ENCODE measurements at places on chromosomes 2 and 18. TPM values are rescaled to one million over a fixed set of nuclear protein-coding genes. Genes with fewer than 3 reads are reported as not detected.

The MGAT4A gene
- polyA plus RNA-seq = 155 TPM

The SPC25 gene
- polyA plus RNA-seq = 1.7 TPM

The ATP6V1C2 gene
- 0.26 TPM for polyA plus RNA-seq

The NXPH2 gene
- polyA plus RNA-seq = not detected

The GMCL1 gene
- polyA plus RNA-seq = 52.9 TPM

The SPR gene
- polyA plus RNA-seq = 1.4 TPM

GRCh38 chr2:69173706-69174105, 160.7 kb downstream of the ANTXR1 start:
- H3K36me3 ChIP-seq = no peaks in the 10 kb centered on the region
- no peak for DNase-seq
- no peak overlapping the region for H3K27ac ChIP-seq
- H3K4me1 ChIP-seq = peaks cover 3% of the 10 kb centered on the region

- H3K36me3 ChIP-seq = peaks cover 6% of the 10 kb centered on the region
- no peak overlapping the region for H3K4me3 ChIP-seq
- H3K27ac ChIP-seq = no peak overlapping the region
- no peak for DNase-seq
- H3K4me1 ChIP-seq = peaks cover 86% of the 10 kb centered on the region
Observed at GRCh38 chr2:54609647-54610046, 113.8 kb upstream of the EML6 start.

GRCh38 chr2:165401285-165401852, 68.1 kb upstream of the CSRNP3 start:
- no peaks in the 10 kb centered on the region for H3K36me3 ChIP-seq
- H3K4me3 ChIP-seq = no peak overlapping the region
- peak; percentile 50 for DNase-seq
- no peak overlapping the region for H3K27ac ChIP-seq
- H3K27me3 ChIP-seq = peaks cover 2% of the 10 kb centered on the region

DNA sequence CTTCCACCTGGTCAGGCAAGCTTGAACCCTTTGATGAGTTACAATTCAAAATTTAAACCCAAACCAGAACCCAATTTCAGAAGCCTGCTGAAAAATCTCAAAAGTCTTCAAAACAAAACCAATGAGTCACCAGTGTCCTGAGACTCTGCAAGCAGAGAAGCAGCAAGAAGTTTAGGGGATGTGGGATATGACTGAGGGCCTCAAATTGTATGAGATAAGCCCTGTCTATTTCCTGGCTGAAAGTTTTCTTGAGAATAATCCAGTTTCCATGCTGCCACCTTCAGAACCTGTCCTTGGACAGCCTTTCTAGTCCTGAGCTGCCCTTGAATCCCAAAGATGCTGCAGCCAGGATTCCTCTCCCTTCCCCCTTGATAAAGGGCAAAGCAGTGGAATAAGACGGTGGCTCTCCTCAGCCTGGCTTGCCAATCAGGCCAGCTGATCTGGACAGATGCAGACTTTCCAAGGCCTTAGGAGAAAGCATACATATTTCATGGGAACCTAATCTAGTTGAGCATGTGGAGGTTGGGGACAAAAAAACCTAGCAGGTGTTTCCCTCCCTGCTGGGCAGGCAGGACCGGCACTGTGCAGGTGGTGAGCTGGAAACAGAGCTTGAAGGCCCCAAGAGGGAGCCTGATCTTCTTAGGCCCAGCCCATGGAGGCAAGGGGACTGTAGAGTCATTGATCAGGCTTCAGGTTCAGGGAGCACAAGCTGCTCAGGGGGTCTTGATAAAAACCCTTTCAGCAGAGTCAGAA, 278.0 kb upstream of the MGAT5 start:
- H3K36me3 ChIP-seq = no peaks in the 10 kb centered on the region
- H3K4me3 ChIP-seq = no peak overlapping the region
- H3K4me1 ChIP-seq = no peaks in the 10 kb centered on the region
- DNase-seq = no peak

DNA sequence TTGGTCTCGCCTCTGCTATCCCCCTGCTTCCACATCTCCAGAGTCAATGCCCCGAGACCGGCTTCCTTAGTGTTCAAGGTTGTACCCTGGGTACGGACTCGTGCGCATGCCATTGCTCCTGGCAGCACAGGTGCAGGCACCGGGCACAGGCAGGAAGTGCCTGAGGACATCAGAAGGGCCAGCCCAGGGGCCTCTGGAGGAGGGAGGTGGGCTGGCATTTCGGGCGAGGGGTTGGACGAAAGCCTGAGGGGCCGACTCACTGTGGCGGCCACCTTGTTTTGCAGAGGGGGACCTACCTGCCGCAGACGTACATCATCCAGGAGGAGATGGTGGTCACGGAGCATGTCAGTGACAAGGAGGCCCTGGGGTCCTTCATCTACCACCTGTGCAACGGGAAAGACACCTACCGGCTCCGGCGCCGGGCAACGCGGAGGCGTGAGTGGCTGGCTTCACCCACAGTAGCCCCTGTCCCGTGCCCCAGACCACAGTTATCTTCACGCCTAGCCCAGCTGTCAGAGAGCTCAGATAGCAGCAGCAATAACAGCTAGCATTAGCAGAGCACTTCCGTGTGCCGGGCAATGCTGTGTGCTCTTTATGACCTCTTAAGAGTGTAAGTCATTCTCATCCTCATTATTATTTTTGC, 12.5 kb downstream of the ITM2C start:
- no peaks in the 10 kb centered on the region for H3K36me3 ChIP-seq
- peak overlapping the region; percentile 81 for H3K4me3 ChIP-seq
- peak overlapping the region; percentile 96 for H3K27ac ChIP-seq
- no peak for DNase-seq

DNA sequence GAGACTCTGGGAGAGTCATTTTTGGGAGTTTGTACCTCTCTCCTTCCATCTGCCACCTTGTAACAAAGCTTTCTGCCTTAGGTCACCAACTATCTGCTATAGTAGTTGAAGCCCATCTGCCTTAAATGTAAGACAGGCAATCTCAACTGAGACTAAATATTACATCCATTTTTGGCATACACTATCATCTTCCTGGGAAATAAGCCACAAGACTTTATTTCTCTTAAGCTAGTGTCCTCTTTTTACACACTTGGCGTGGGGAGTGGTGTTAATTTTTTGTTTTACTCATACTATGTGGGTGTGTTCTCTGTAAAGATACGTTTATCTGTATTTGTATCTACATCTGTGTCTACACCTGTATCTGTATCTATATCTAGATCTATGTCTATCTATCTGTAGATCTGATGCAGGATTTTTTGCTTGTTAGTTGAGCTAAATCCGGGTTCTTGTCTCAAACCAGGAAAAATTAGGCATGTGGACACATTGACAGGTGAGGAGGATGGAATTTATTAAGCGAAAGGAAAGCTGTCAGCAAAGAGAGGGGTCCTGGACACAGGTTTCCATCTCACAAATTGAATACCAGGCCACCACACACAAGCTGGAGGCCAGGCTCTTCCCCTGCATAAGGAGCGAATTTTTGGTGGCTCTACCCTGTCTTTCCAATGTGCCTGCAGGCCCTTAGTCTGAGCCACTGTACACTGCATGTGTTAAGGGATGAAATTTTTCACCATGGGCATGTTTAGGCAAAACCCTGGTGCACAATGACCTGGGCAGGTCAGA, 64.8 kb upstream of the RND3 start:
- no peak overlapping the region for H3K27ac ChIP-seq
- H3K4me1 ChIP-seq = no peaks in the 10 kb centered on the region
- no peak overlapping the region for H3K4me3 ChIP-seq
- DNase-seq = no peak
- peaks cover 2% of the 10 kb centered on the region for H3K27me3 ChIP-seq

DNA sequence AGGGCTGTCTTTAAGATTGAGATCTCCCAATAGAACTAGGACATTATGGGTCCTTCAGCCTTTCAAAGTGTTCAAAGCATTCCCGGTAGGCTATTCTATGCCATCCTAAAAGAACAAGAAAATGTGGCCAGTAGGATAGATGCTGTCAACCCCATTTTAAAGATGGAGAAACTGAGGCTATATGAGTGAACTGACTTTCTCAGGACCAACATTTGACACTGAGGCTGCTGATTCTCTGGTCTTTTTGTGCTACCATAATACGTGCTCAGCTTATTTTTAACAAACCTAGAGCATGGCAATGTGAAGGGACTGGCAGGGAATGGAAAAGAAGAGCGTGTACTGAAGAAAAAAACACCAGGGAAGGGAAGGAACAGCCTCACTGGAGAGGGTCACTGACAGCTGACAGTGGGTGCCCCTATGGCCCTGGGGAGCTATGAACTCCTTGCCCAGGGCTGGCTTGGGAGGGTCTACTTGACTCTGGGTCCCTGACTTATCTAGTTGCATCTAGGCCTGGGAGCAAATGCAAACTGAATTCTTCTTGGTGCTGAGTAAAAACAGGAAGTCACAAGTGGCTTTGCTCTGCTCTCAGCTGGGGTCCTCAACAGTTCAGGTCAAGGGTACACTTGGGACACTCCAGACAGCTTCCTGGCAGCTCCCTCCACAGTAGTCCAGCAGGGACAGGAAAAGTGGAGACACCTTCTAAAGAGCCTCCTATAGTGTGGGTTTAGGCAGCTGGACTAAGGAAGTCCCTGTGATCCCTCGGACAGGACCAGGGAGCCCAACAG, 2.3 kb downstream of the CYRIA start:
- peaks cover 6% of the 10 kb centered on the region for H3K27me3 ChIP-seq
- DNase-seq = no peak
- H3K4me3 ChIP-seq = peak overlapping the region; percentile 97
- peak overlapping the region; percentile 88 for H3K27ac ChIP-seq
- H3K36me3 ChIP-seq = peaks cover 3% of the 10 kb centered on the region

DNA sequence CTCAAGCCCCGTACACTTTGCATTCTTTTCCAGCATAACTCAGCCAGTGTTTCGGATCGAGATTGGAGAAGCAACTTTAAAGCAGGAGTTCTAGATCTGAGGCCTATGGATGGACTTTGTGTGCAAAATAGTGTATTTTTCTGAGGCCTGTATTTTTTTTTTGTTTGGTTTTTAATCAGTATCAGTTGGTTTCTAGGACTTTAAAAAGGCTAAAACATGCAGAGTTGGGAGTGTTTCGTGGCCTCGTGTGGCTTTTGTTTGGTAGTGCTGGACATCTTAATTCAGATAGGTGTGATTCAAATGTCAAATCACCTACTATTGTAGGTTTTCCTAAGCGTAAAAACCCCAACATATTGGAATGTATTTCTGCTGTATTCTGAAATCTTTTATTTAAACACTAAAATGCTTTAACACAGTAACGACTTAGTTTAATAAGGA, 282 bp upstream of the PUS10 start:
- peaks cover 17% of the 10 kb centered on the region for H3K36me3 ChIP-seq
- H3K27ac ChIP-seq = peak overlapping the region; percentile 86
- H3K4me1 ChIP-seq = peaks cover 45% of the 10 kb centered on the region
- DNase-seq = no peak

DNA sequence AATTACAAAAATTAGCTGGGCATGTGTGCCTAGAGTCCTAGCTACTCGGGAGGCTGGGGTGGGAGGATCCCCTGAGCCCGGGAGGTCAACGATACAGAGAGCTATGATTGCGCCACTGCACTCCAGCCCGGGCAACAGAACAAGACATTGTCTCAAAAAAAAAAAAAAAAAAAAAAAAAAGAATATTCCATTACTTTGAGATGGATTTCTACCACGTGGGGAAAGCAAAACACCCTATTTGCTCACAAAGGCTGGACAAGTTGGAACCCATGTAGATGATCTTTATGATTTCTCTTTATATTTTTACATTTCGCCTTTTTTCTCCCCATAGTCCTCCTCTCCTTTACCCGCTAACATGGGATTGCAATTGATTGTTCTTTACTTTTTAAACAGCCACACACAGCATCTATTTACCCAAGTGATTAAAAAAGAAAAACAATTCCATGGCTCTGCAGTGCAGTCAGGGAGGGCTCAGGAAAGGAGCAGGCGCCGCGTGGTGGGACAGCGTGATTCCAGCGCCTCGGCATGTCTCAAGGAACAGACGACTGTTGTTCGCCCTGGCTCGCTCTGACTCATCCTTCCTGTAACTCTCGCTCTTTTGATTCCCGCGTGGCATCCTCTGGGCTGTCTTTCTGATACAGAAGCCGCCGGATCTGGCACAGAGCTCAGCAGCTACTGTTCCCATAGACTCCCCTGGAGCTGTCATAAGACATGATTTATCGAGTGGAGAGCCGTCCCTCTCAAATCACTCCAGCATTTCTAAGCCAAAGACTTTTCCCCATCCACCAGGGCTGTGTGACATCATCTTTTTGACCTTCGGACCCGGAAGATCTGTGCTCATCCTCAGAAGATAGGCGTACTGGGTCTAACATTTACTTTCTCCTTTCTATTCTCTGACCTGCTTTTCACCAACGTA, 230.4 kb upstream of the AGAP1 start:
- no peak overlapping the region for H3K4me3 ChIP-seq
- no peak for DNase-seq
- no peaks in the 10 kb centered on the region for H3K36me3 ChIP-seq
- no peak overlapping the region for H3K27ac ChIP-seq
- peaks cover 15% of the 10 kb centered on the region for H3K27me3 ChIP-seq
- H3K4me1 ChIP-seq = peaks cover 3% of the 10 kb centered on the region

DNA sequence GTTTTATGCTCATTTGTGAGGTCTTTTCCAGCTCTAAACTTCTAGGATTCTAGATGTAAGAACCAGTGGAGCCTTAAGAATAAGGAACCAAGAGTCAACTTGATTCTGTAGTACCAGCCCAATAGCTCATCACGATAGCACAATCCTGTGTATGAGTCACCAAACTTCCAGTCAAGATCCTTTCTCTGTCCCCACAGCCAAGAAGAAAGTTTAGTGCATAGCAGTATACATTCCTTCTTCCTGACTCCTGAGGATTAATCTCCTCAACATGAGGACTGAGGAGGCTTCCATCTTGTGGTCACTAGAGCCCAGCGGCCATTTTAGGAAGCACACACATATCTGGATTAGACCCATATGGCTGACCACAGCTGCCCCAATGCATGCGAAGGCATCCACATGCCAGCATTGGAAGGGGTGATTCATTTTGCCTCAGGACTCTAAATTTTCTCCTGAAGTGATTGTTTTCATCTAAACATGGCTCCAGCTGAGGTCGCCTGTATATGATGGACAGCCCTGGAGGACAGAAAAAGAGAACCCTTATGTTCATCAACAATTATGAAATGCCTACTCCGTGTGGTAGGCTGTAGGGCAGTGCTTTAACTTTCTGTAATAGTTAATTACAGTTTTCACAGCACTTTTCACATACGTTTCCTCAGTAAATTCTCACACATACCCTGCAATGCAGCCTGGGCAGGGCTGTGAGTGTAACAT, 53.5 kb downstream of the RASGRP3 start:
- H3K36me3 ChIP-seq = no peaks in the 10 kb centered on the region
- DNase-seq = no peak
- no peak overlapping the region for H3K27ac ChIP-seq
- no peak overlapping the region for H3K4me3 ChIP-seq
- H3K27me3 ChIP-seq = no peaks in the 10 kb centered on the region
- H3K4me1 ChIP-seq = peaks cover 5% of the 10 kb centered on the region

DNA sequence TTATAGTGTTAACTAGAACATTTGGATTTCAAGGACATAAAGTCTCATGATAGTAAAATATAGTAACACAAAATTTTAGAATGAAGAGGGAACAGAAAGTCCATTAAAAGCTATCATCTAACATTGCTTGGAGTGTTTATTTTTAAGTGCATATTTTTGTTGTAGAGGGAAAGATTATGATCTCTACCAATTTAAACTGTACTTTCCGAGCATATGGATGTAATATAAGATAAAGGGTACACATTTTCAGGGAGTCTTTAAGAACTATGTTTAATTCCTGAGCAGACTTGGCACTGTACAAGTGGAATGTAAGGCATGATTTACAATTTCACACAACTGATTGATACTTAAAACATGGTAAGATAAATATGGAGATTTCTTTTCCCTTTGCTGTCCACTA, 34.2 kb upstream of the ZNF804A start:
- no peak for DNase-seq
- H3K36me3 ChIP-seq = no peaks in the 10 kb centered on the region
- H3K4me1 ChIP-seq = no peaks in the 10 kb centered on the region
- H3K27me3 ChIP-seq = no peaks in the 10 kb centered on the region

GRCh38 chr2:140359056-140359771, 1579.0 kb upstream of the NXPH2 start:
- no peaks in the 10 kb centered on the region for H3K4me1 ChIP-seq
- DNase-seq = no peak
- no peaks in the 10 kb centered on the region for H3K36me3 ChIP-seq
- no peaks in the 10 kb centered on the region for H3K27me3 ChIP-seq
- H3K27ac ChIP-seq = no peak overlapping the region
